ENCODE measurements at places on chromosomes 3 and 15.

GRCh38 chr3:153252963-153253362 is 90.9 kb downstream of the RAP2B start:
- DNase-seq, result no peak

- DNase-seq, result no peak
Observed at GRCh38 chr3:140470962-140471361, 206.9 kb upstream of the TRIM42 start.

DNA sequence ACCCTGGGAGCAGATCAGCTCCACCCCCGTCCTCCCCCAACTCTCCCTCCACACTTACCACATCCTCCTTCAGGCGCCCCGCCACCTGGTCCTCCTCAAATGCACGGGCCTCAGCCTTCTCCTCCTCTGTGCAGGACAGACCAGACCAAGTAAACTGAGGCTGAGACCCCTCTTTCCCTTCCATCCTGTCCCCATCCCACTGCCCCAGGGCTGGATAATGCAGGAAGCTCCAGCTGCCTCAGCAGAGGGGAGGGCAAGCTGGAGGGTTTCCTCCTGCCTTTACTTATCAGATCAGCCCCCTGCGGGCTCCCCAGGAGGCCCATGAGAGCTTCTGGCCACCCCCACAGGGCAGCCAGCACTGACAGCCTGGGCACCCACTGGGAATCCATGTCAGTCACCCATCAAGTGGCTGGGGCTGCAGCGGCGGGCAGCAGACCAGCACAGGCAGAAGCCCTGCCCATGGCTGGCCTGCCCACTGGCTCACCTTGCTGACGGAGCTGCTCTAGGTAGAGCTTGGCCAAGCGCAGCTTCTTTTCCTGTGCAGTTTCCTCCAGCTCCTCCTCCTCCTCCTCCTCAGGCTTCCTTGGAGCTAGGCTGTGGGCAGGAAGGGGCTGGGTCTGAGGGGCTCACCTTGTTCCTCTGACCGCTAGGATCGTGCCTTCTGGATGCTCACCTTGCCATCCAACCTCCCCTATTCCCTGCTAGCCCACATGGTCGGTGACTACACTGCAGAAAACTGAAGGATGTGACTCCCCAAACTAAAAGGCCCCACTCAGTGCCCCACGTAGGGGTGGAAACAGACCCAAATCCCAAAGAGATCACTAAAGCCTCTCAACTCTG is 3.9 kb downstream of the RRP9 start:
- no peak for DNase-seq

- no peak for DNase-seq
Observed at GRCh38 chr15:33825453-33825852, 142.8 kb upstream of the CHRM5 start.

GRCh38 chr3:181487236-181487978 is 224.3 kb upstream of the SOX2 start:
- DNase-seq, result no peak

All from hippocampal formation (tissue), 2 donors.